HAP-1 (cell line): ENCODE measurements at places on chromosomes 12 and 14.

DNA sequence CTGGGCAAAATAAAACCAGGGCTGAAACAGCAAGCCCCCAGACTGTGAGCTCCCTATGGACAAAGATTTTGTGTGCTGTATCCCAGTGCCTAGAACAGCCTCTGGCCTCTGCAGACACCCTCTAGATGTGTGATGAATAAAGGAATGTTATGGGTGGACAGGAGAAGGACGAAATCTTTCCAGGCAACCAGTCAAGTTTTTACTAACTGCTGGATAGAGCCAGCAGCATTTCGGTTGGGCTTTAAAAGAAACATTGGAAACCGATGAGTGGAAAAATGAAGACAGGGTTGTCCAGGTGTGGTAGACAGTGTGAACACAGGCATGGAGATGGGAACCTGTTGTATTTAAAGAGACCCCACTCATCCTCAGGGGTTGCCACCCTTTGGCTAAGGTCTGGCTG is 4.0 kb downstream of the CHGA start:
- DNase-seq: no peak

- no peak for DNase-seq
Measured at GRCh38 chr14:37142835-37143401, 29.5 kb downstream of the SLC25A21 start.

DNA sequence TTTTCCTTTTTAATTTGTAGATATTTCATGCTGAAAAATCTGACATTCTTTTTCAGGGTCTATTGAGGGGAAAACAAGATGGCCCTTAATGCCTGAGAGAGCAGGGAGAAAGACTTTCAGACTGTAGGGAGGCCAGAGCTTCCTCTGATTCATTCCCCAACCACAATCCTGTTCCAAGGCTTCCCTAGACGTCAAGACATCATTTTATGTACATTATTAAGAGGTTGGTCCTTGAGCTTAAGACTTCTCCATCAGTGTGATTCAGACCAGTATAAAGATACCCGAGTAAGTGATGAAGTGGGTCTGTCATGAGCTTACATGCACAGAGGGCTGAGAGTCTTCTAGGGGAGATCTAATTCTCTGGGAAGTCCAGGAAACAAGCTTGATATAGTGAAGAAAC is 57.3 kb downstream of the AVPR1A start:
- no peak for DNase-seq

GRCh38 chr12:212715-213526 is 1.0 kb downstream of the SLC6A12 start:
- DNase-seq: no peak

- DNase-seq: no peak
Measured at GRCh38 chr12:3911409-3911808, 38.2 kb upstream of the PARP11 start.

DNA sequence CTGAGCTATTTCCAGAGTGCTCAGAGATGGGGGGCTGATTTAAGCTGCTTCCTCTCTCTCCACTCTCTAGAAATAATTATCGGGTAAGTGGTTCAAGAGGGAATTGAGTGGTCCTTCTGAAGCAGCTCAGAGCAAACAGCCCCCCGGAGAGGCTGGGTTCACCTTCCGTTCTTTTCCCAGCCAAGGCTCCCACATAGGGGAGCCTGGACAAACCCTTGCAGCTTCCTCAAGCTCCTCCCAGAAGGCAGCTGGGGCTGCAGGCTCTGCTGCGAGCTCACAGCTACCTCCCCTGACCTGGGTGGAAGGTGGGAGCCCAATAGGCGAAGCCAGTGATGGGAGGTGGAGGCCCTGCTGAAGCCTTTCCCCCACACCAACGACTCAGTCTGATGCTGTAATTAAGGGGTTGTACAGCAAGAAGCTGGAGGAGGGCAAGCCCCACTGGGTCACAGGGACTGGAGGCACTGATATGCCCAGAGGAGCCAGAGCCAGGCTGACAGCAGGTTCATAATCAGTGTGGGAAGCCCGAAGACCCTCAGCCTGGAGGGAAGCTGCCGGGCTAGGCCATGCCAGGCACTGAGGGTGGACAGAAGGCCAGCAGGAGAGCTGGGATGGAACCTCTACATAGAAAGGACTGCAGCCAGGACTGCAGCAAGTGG is 52.4 kb downstream of the ARL6IP4 start:
- no peak for DNase-seq

DNA sequence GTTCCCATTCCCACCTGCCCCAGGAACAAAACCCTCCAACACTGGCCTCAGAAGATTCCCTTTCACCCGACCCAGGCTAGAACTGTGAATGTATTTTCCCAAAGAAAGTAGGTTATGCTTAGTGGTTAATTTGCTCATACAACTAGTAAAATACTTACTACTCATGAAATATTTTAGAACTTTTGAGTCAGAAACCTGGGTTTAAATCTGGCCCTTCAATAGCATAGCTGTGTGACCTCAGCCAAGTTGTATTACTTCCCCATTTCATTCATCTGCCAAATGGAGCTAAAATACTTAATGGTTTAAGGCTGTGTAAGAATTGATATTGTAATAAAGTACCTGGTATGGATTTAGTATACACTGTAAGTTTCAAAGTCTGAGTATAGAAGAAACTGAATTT is 69.1 kb upstream of the DNM1L start:
- DNase-seq: no peak

DNA sequence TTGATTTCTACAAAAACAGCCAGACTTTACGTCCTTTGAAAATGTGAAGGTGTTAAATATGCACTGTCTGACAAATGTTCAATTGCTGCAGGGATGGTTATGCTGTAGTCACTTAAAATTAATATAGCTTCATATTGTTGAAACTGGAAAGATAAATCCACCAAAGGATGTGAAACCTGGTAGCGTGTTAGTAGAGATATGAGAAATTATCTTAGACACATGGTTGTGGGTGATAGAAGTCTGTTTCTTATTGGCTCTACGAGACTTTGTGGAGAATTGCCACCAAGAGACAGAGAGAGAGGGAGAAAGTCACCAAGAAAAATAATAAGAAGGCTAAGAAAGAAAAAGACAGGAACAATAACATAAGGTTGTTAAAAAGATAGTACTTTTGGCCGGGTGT is 2.6 kb upstream of the CAPRIN2 start:
- no peak for DNase-seq

GRCh38 chr14:57390806-57391516 is 575 bp downstream of the NAA30 start:
- peak; percentile 42 for DNase-seq

DNA sequence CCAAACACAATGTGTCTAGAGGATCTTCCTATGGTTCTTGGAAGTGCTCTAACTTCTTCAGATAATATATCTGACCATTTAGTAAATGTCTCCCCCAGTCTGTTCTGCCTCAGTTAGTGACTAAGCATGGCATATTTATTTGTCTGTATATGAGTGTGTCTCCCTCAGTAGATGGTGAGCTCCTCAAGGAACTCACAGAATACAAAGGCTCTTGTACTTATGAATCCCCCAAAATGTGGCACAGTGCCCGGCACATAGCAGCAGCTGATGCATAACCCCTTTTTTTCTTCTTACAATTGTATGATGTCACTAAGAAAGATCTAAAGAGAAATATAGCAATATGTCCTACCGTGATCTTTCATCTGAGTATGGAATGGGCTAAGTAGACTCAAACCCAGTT is 264.7 kb upstream of the PRICKLE1 start:
- no peak for DNase-seq

DNA sequence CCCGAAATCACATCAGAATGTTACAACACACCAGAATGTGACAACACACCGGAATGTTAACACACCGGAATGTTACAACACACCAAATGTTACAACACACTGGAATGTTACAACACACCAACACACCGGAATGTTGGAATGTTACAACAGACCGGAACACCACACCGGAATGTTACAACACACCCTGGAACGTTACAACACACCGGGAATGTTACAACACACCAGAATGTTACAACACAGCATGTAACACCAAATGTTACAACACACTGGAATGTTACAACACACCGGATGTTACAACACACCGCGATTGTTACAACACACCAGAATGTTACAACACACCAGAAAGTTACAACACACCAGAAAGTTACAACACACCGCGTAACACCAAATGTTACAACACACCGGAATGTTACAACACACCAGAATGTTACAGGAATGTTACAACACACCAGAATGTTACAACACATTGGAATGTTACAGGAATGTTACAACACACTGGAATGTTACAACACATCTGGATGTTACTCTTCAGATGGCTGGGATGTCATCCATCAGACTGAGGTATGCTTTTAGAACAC is 21.1 kb downstream of the CHFR start:
- DNase-seq: no peak

- no peak for DNase-seq
Measured at GRCh38 chr12:78240827-78241226, 410.1 kb downstream of the NAV3 start.

- no peak for DNase-seq
Measured at GRCh38 chr12:53128780-53129569, 25.7 kb downstream of the SOAT2 start.

GRCh38 chr14:60487211-60487610 is 1.3 kb upstream of the C14orf39 start:
- no peak for DNase-seq

GRCh38 chr14:100880271-100881101 is 23.0 kb downstream of the RTL1 start:
- DNase-seq: no peak

DNA sequence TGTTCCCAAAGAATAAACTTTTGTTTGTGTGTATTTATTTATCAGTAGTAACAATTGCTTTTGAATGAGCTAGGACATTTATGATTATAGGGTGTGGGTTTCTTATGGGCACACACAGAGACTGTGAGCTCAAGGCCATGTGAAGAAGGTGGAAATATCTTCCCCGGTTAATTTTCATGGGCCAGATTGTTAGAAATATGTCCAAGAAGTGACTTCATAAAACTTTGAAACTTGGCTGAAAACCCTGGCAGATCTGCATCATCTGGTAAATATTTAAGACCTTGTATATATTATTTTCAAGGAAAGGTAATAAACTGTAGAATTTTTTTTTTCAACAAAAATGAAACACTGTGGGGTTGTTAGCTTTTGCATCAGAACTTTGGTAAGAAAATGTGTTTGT is 53.5 kb upstream of the RNU6-8 start:
- no peak for DNase-seq

DNA sequence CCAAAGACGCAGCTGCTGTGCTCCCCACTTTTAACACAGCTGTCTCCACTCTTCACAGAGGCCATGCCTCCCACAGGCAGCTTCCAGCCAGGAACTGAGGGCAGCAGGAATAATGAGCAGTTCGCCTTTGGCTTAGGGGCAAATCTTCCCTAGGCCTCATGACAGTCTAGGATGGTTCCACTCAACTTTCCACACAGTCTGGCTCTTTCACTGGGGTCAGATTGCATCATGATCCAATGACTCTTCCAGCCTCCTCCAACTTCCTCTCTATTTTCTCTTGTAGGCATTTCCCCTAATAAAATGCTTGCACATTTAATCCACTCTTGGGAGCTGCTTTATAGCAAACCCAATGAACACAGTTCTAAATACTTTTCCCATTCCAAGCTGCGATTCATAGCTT is 271.6 kb upstream of the ATP2B1 start:
- DNase-seq: no peak

GRCh38 chr12:106093246-106093645 is 45.5 kb downstream of the NUAK1 start:
- no peak for DNase-seq

DNA sequence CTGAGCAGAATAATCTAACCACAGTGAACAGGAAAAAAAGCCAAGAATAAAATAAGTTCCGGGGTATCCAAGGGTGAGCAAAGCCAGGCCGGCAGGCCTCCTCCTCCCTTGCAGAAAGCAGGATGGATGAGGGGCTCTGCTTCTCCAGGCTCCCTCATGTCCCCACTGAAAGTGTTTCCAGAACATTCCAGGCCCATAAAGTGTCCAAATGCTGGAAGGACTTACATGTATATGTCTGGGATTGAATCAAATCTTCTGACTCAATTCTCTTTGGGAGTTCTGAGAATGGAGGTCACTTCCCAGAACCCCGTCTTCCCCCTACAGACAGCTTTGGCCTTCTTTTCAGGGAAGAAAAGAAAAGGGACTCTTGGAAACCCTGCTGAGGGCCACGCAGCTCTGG is 25.0 kb upstream of the BDKRB1 start:
- no peak for DNase-seq

- no peak for DNase-seq
Measured at GRCh38 chr12:25058658-25059058, 109.8 kb upstream of the BCAT1 start.

GRCh38 chr12:110913119-110914056 is 7.0 kb downstream of the MYL2 start:
- no peak for DNase-seq

DNA sequence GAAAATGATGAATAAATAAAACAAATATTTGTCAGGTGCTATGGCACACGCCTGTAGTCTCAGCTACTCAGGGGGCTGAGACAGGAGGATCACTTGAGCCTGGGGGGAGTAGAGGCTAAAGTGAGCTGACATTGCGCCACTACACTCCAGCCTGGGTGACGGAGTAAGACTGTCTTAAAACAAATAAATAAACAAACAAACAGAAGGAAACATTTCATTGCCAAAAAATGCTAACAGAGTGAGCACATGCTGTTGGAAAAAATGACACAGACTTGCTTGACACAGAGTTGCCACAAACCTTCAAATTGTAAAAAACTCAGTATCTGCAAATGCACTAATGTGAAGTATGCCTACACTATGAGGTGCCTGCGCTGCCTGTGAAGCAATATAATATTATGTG is 50.8 kb upstream of the AP4S1 start:
- no peak for DNase-seq

DNA sequence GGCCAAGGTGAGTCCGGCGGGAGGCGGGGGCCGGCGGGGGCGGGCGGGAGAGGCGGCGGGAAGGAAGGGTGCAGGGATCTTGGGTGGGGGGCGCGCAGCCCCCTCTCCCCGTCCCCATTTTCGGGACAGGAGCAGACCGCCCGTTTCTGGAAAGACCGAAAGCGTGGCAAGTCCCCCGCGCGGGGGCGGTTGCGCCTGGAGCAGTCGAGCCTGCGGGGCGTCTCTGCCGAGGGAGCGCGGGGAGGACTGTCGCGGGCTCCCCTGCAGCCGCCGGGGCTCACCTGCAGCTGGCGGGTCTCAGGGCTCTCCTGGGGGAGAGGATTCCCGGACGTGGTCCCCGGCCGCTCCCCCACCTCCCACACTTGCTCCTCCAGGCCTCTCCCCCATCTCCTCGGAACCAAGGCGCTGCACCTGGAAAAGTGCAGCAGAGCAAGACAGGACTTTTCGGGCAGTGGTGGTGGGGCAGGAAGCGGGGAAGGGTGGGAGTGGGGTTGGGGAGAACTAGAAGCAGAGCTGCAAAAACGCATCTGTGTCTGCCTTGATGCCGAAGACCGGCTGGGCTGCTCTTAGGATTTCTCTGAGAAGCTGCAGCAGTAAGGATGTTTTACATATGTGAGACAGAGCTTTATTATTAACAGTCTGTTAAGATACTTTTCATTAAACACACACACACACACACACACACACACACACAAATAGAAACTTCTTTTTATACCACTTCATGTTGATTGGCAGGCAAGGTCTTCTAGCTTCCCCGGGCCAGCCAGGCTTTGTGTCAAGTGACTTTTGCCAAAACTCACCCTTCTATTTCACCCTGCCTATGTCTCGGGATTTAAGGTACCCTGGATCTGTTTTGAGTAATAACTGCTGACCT is 677 bp downstream of the C12orf75 start:
- DNase-seq: peak; percentile 46
